Glutamatergic neuron (in vitro differentiated cells): ENCODE measurements at places on chromosomes 6 and 20. TPM values are rescaled to one million over a fixed set of nuclear protein-coding genes. Genes with fewer than 3 reads are reported as not detected.

DNA sequence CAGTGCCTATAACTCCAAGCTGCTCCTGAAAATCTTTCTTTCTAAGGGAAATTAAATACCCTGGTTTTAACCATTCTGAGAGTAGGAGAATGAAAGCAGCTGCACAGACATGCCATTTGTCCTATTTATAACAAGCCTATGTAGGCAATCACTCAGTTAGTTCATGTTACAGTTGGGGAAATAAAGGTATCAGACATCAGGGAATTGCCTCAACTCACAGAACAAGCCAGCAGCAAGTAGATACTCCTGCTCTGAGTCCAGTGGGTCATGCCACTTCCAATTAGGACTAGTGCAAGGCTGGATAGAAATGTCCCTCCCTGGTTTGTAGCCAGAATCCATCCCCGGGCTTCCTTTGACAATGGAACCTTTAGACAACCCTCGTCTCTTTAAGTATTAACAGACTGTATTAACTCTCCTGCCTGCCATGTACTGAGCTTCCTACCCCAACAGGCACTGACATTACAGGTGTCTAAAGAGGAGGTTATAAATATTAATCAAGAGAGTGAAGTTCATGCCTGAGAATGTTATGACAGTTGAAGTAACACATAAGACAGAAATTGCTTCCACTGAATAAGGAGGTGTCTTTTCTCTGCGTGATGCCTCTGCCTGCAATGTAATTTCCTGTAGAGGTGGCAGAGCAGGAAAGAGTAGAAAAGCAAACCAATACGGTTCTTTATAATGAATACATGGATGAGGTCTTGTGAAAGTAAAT is 28.0 kb upstream of the MARCKS start:
- no peak for DNase-seq

CLPSL2 gene
- not detected for total RNA-seq

TMEM74B gene
- 5.0 TPM for total RNA-seq

DNA sequence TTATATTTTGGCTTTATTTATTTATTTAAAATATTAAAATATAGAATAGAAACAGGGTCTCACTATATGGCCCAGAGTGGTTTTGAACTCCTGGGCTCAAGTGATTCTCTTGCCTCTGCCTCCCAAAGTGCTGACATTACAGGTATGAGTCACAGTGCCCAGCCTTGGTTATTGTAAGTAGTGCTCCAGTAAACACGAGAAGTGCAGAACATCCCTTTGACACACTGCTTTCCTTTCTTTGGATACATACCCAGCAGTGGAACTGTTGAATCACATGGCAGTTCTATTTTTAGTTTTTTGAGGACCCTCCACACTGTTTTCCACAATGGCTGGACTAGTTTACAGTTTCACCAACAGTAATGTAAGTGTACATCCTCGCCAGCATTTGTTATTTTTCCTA is 203.9 kb downstream of the PHF3 start:
- DNase-seq, result no peak

CRISP1 gene
- total RNA-seq, result not detected

CD2AP gene
- 14.9 TPM for total RNA-seq

- no peak for DNase-seq
Observed at GRCh38 chr6:33202799-33203198, 1.7 kb upstream of the HSD17B8 start.
